ENCODE measurements at places on chromosomes 13 and 19.

- no peak for DNase-seq
Measured at GRCh38 chr13:50291611-50292010, 276.4 kb downstream of the KCNRG start.

DNA sequence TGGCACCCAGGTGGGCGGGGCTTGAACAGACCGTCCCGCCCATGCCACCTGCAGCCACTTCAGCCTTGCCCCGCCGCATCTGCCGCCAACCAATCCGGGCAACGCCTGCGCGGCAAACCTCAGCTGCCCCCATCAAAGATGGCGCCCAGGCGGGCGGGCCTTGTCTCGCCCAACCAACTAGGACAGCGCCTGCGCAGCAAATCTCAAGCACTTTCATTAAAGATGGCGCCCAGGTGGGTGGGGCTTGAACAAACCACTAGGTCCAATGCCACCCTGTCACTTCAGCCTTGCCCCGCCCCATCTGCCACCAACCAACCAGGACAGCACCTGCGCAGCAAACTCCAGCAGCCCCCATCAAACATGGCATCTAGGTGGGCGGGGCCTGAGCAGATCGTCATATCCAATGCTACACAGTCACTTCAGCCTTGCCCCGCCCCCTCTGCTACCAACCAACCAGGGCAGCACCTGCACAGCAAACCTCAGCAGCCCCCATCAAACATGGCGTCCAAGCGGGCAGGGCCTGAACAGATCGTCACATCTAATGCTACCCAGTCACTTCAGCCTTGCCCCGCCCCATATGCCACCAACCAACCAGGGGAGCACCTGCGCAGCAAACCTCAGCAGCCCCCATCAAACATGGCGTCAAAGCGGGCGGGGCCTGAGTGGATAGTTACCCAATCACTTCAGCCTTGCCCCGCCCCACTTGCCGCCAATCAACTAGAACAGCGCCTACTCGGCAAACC lies 1.4 kb downstream of the PEG3 start:
- DNase-seq: peak; percentile 62

DNA sequence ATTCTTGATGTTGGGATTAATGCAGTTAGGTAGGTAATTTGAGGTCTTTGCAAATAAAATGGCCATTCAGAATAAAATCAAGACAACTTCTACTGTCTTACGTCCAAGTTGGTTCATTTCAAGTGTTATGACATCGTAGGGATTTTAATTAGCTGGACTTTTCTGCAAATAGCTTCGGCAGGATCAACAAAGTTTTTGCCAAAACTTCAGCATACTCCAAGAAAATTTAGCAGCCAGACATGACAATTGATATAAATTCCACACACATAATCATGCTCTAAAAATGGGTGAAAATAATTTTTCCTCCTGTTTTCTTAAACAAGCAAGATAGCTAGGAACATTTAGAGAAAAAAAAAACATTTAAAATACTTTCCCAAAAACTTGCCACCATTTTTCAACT lies 158.8 kb downstream of the RGCC start:
- no peak for DNase-seq

GRCh38 chr19:24166055-24166454 lies 79.1 kb downstream of the ZNF254 start:
- DNase-seq: no peak

- DNase-seq: no peak
Measured at GRCh38 chr13:111512707-111513106, 192.3 kb downstream of the TEX29 start.
